Fibroblast of gingiva (primary cell): ENCODE measurements at places on chromosomes 7 and 10.

DNA sequence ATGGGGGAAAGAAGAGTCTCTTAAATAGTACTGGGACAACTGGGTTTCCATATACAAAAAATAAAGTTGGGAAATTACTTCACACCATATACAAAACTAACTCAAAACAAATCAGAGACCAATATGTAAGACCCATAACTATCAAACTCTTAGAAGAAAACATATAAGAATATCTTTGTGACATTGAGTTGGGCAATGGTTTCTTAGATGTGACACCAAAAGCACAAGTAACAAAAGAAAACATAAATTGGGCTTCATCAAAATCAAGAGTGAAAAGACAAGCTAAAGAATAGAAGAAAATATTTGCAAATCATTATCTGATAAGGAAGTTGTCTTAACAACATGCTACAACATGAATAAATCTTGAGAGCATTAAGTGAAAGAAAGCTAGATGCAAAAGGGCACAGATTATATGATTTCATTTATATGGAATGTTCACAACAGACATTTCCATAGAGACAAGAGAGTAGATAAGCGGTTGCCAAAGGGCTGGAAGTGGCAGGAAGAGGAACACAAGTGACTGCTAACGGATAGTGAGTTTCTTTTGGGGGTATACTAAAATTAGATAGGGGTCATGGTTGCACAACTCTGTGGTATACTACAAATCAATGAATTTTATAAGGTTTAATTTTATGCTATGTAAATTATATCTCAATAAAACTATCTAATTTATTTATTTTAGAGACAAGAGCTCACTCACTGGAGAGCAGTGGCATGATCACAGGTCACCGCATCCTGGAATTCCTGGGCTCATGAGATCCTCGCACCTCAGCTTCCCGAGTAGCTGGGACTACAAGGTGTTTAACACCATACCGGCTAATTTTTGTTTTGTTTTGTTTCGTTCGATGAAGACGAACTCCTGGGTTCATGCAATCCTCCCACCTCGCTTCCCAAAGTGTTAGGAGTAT is 35.4 kb downstream of the JMJD1C start:
- peak; percentile 52 for DNase-seq

DNA sequence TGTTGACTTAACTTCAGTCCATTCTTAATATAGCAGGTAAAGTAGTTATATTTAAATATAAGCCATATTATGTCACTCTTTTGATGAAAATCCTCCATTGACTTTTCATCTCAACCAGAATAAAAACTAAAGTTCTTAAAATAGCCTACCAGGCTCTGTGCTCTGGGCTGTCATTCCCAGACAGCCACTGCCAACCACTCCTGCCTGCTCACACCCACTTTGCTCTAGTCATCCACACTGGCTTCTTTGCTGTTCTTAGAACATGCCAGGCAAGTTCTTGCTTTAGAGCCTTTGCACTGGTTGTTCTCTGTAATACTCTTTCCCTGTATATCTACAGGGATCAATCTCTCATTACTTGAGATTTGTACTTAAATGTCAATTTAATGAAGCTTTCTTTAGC is 80.6 kb downstream of the ZEB1 start:
- DNase-seq, result no peak

GRCh38 chr10:78377356-78377755 is 343.7 kb downstream of the RPS24 start:
- no peak for DNase-seq

DNA sequence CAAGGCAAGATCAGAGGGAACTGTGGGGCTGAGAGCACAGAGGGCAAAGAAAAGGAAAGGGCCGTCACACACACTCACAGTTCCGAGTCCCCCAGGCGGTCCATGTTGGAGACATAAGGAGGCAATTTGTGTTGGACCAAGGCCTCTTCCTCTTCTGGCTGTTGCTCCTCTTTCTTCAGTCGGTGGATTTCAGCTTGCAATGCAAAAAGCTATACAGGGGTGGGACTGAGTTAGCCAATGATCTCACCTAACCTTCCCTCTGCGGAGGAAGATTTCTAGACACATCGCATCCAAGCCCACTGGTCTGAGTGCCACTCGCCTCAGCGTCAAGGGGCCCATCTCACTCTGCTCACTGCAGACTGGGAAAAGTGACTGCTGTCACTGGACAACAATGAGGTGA is 5.5 kb downstream of the WDR91 start:
- no peak for DNase-seq

DNA sequence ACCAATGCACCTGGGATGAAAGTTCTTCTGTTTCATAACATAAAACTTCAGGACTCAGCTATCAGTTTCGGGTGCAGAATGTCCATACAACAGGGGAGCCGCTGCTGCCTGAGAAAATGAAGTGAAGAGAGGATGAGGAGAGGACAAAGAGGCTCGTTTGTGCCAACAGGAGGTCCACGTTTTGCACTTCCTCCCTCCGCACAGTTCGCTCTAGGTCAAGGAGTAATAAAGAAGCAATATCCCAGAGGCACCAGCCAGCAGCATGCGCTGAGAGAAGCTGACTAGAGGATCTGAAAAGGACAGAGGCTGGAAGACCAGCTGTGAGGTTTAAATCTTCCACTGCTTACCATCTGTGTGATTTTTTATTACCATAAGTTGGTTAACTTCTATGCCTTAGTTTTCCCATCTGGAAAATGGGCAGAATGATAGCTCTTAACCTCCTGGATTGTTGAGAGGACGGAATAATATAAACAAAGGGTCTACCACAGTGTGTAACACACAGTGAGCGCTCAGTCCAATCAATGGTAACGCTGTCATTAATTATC is 709 bp downstream of the GPAM start:
- DNase-seq, result no peak

DNA sequence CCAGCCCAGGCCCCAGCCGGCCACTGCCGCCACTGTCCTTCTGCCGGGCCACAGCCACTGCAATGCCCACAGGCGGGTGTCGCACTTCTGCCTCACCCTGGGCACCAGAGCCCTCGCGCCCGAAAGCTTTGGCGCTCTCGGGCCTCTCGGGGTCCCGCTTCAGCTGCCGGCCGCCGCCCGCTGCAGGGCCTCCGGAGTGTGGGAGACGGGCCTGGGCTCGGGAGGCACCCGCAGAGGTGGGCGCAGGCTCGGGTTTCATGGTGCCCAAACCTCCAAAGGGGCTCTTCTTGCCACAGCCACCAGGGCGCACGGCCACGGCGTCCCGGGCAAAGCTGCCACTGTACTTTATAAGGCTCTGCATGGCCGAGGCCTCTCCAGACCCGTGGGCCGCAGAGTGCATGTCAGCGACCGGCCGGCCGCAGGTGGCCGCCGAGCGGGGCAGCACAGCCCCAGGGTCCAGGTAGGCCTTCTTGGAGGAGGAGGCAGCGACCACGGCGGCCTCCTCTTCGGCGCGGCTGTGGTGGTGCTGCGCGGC is 35.9 kb downstream of the TNRC18 start:
- DNase-seq, result no peak

- DNase-seq, result no peak
Measured at GRCh38 chr10:114479307-114479706, 75.0 kb upstream of the AFAP1L2 start.

DNA sequence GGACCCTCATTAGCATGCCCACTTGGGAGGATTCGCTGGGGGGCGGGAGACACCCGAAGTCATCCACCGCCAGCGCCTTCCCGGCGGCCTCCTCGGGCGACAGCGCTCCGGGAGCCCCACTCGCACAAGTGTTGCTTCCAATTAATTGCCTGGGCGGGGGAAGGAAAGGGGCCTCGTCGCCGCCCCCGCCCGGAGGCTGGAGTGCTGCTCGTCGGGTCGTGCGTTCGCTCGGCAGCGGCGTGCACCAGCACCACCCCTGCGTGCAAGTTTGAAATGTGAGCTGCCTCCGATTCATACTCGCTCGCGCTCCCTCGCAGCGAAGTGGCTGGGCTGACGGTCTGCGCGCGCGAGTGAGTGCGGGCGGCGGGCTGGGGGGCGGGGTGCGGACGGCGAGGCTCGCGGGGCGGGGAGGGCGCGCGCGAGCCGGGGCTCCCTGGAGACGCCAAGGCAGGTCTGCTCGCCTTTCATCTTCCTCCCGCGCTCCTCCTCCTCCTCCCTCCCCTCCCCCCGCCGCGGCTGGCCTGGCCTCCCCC is 104.6 kb upstream of the PPIF start:
- peak; percentile 71 for DNase-seq

- no peak for DNase-seq
Measured at GRCh38 chr10:8392216-8392615, 337.7 kb downstream of the GATA3 start.
